Muscle of arm (tissue), 14 donors: ENCODE measurements at places on chromosomes 7 and 10. TPM values are rescaled to one million over a fixed set of nuclear protein-coding genes. Genes with fewer than 3 reads are reported as not detected.

GRCh38 chr10:58268946-58269781 is at the start of gene CISD1:
Gene CISD1, plus strand, starts transcription at chr10:58269162. Its CDS starts 112 bp downstream, at chr10:58269274.
- DNase-seq = peak; percentile 97

DNA sequence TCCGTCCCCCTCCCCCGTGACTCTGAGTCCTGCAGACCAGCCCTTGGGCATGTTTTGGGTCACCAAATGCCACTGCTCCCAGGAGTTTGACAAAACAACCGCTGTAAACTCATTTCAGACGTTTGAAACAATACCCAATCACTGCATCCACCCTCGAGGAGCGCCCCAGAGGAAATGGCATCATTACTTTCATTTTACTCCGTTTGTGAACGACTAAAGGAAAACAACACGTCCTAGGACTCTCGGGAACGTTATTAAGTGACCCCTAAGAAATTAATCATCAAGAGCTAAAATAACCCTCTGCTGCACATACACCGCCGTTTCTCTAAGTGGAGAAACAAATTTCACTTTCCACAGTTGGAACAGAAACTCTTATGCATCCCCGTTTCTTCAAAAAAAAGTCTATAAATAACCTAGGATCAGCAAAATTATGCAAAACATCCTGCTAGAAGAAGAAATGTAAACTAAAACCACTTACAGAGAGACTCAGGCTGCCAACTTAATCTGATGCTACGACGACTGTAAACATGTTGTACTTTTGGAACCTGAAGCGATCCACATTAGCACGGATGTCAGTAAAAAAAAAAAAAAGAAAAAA is 109.9 kb upstream of the EFCAB10 start:
- DNase-seq = peak; percentile 33

GRCh38 chr10:47363781-47364180 is 15.6 kb downstream of the RBP3 start:
- DNase-seq = no peak

- no peak for DNase-seq
These were observed 66.5 kb downstream of the RBM20 start for GRCh38 chr10:110710621-110711020.

DNA sequence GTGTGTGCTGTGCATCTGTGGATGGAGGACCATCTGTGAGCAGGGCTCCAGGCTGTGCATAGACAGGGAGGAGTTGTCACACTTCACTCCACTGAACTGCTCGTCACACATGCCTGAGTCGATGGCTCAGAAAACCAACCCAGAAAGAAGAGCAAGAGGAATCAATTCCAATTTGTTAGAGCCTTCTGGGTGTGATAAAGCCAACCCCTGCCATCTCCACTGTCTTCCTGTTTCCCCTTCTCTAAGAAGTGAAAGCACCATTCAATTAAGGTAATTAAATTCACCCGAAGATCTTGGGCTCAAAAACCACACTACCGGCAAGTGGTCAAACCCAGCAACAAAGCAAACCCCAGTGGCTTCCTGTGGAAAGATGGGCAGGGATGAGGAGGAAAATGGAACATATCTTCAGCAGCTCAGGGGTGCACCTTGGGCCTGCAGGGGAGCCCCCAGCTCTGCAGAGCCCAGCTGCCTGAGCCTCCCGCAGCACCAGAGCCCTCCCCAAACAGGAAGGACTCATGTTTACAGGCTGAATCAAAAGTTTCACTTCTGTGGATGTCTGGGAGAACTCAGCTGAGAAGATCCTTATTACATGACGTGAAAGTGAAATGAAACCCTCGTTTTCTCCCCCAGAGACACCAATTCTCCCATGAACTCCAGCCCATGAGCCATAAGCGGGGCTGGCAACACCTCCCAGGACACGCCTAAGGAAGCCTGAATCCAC is 10.9 kb downstream of the C10orf71 start:
- DNase-seq = no peak

DNA sequence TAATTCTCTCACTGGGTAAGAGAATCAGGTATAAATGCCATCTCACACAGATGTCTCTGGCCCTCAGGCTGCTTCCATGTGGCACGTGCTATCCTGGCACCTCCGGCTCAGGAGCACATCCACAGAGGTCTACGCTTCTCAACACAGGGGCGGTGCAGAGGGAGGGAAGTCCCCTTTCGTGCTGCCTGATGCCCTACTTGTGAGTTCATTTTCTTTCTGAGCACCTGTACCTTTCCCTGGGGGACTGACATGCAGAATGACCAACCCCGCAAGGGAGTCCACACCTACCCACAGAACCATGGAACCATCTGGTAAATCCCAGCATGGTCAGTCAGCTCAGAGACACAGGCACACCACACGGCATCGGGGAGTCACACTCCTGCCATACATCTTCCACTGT is 99.0 kb upstream of the SAMD8 start:
- no peak for DNase-seq

DNA sequence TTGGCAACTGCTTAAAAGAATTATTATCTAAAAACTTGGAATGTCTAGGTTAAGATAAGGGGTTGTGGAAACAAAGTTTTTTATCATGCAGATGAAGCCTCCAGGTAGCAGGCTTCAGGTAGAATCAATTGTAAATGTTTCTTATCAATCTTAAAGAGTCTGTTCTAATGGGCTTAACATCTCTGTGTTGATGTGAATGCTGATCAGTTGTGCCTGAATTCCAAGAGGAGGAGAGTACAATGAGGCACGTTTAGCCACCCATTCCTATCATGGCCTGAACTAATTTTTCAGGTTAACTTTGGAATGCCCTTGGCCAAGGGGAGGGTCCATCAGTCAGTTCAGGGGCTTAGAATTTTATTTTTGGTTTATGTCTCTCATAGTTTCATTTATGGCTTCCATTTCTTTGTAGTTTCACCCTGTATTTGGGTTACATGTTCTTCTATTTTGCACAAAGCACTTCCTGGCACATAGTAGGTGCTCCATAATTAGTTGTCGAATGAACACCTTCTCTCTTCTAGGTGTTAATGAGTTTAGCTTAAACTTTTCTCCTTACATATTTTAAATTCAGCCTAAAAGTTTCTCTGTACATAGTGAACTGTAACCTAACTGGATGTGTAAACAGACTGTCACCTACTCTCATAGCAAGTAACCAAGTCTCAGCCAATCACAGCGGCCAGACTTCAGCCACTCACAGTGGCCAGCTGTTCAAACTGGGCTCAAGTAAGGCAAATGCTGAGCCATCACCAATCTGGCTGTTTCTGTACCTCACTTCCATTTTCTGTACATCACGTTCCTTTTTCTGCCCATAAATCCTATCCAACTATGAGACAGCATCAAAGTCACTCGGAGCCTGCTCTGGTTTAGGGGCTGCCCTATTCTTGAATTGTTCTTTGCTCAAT is 34.7 kb downstream of the ALOX5 start:
- no peak for DNase-seq

DNA sequence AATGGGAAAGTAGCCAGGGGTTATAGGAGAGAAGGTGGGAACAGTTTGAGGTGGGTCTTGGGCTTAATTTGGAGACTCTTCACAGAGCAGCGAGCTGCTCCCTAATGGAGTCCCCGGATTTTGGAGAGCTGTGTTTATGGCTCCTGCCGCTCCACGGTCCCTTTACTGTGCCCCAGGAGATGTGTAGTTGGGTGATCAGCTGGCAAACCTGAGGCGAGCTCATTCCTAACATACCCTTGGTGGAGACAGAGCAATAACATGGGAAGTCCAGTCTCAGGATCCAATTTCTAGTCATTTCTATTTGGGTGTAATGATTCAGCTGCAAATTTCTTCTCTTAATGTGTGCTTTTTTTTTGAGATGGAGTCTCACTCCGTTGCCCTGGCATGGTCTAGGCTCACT is 1.5 kb downstream of the GARIN1A start:
- DNase-seq = no peak

- DNase-seq = no peak
These were observed 51.1 kb upstream of the CHST15 start for GRCh38 chr10:124144536-124144935.

GRCh38 chr10:51950996-51951555 is 251.7 kb upstream of the CSTF2T start:
- DNase-seq = no peak

DNA sequence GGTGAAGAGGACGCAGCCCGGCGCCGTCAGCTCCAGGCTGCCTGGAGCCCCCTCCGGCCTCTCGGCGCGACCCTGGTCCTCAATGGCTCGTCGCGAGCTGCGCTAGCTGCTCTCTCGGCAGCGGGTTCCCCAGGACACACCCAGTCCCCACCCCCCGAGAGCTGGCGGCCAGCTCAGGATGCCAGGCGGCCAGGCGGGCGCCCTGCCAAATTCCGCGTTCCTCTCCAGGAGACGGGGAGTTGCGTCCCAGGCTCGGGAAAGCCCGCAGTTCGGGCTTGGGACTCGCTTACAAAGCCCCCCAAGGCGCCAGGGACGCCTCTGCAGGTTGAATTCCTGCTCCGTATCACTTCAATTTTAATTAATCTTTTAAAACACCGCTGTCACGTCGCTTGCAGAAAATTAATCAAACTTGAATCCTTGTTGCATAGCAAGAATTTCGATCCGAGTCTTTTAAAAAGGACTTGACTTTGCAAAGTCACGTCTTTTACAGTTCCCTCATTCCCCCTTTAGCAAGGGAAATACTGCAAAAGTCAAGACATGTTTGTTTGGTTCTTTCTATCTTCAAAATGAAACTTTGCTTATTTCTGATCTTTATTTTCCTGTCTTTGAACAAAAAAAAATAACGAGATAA is 28.2 kb downstream of the SKIDA1 start:
- DNase-seq = peak; percentile 88

DNA sequence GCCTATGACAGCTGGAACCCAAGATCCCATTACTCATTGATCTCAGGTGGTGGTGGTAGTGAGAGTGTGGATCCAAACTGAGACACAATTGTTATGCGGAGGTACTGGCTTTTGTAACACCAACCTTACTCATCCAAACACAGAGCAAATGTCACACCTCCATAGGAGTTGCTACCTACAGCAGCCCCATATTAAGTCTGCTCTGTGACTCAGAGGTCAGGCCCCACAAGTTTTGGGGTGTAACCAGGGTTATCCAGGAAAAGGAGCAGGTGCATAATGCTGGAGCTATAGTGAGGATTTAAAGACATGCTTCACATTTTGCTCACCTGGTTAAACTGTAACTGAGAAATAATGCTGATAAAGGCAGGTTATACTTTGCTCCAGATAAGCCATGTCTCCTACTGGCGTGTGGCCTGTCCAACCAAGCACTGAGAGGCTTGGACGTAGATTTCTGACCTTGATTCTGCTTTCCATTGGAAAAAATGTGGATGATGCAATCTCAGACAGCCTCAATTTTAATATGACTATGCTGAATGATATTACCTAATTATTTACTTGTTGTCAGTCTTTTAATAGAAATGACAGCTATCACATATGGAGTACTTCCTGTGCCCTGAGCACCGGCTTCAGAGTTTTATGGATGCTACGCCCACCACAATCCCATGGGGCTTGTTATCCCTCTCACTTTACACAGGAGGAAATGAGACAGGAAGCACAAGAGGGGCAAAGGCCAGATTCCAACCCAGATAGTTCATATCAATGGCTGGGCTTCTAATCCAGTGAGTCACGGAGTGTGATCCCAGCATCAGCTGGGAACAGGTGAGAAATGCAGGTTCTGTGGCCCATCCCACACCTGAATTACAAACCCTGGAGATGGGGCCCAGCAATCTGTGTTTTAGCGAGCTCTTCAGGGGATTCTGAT is 181.3 kb downstream of the CHN2 start:
- no peak for DNase-seq

DNA sequence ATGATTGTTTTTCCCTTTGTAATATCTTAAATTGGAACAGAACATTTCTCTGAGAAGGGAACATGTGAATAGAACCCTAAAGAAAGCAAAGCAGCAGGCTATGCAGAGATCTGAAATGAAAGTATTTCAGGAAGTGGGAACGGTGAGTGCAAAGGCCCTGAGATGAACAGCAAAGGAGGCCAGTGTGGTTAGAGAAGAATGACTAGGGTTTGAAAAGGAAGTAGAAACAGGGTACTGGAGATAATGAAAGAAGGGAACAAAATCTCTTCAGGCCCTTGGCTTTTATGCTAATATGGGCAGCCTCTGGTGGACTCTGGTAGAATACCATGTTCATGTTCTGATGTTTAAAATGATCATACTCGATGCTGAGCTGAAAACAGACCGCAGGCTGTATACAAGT is 22.2 kb downstream of the ARHGAP21 start:
- no peak for DNase-seq

DNA sequence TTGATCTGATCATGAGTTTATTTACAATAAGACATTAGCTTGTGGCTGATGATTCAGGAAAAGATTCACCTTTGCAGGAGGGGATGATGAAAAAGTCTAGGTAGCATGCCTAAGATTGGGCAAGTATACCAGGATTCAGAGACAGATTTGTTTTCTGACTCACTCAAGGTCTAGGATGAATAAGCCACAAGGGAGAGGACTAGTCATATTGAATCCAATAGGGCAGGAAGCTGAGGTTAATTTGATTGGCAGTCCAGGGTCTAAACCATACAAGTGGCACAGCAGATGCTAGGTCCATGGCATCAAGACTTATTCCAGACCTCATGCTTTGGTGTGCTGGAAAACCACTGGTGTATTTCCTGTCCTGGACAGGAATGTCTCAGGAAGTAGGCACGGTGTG is 1133.4 kb downstream of the XPNPEP1 start:
- no peak for DNase-seq

The MDH2 gene
- 192 TPM for polyA plus RNA-seq

The UNC5B gene
- polyA plus RNA-seq = 9.7 TPM

The DYNC1I1 gene
- 0.69 TPM for polyA plus RNA-seq

The PTN gene
- polyA plus RNA-seq = 49.2 TPM

The PTF1A gene
- polyA plus RNA-seq = not detected

The MAD1L1 gene
- polyA plus RNA-seq = 17.2 TPM

The SPDYE2 gene
- 1.4 TPM for polyA plus RNA-seq

The PAPSS2 gene
- 13.9 TPM for polyA plus RNA-seq
